ENCODE measurements at places on chromosomes 12 and 14.
A peak's percentile ranks its signal among the peaks of the same experiment; 100 is the strongest.

GRCh38 chr14:106813477-106813823, 1287.1 kb downstream of the TMEM121 start:
- DNase-seq = no peak

- DNase-seq = no peak
Observed at GRCh38 chr12:120117961-120118320, 1.4 kb upstream of the RAB35 start.

GRCh38 chr14:55314449-55314848, 43.2 kb downstream of the FBXO34 start:
- no peak for DNase-seq

DNA sequence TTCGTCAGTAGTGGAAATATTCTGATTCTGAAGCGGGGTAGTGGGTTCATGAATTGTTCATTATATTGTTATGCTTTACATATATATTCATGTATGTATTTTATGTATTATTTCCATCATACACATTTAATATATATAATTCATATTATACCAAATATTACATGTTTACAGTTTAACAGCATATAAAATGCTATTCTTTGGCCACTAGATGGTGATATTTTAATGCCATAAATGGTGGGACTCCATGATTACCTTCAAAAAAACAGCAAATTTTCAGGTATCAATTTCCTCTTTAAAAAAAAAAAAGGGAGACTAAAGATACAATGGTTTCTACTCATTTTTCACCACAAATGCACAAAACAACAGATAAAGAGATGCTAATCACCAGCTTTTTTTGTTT, 41.0 kb downstream of the BDKRB1 start:
- DNase-seq = no peak

- no peak for DNase-seq
Observed at GRCh38 chr14:76109087-76109880, 42.4 kb upstream of the GPATCH2L start.

DNA sequence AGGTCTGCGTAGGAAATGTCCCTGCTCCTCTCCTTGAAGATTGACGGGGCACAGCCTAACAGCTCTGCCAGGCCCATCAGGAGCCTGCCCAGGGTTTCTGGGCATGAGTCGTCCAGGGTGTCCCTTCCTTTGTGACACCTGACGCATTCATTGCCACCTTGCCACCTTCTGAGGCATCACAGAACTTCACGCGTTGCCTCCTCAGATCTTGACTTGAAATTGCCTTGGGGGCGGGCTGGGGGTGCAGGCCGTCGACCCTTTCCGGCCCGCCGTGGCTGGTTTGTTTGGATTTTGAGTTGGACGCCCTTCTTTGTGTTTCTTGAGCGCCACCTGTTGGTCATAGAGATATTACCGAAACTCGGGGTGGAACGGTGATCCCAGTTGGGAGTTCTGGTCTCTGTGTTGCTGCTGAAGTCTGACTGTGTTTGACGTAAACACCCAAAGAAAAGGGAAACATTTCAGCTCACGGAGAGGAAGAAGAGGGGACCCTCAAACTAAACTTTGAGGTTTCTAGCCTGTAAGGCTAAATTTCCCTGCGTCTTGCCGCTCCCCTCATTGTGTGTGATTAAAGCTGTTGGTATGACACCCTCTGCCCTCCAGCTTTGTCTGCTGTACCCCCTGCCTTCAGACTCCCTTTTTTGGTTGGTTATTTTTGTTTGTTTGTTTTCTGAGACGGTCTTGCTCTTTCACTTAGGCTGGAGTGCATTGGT, 44.6 kb downstream of the MLXIP start:
- DNase-seq = peak; percentile 34

DNA sequence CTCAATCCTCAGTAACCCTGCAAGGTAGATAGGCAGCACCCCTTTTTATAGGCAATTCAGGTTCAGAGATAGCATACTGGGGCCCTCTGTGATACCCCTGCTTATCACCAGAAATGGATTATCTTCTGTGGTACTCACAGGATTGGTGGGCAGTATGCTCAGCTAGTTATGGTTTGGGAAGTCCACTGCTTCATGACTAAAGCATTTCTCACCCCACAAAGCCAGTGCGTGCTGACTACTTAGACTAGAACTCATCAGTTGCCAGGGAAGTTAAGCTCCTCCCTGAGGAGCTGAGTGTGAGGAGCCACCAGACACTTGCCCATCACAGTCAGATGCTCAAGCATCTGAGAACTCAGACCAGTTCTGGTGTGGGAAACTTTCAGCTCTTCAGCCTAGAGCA, 76.3 kb downstream of the SCAF11 start:
- DNase-seq = no peak

DNA sequence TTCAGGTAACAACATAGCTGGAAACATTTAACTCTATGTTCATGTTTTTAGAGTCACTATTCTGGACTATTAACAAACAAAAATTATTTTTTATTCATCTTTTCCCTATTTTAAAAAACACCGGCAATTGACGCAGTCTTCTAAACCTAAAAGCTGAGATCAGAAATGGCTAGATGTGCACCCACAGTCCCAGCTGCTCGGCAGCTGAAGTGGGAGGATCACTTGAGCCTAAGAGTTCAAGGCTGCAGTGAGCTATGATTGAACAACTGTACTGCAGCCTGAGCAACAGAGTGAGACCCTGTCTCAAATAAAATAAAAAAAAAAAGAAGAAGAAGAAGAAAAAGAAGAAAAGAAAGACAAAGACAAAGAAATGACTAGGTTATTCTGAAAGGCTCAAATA, 64.5 kb downstream of the PAX9 start:
- no peak for DNase-seq

DNA sequence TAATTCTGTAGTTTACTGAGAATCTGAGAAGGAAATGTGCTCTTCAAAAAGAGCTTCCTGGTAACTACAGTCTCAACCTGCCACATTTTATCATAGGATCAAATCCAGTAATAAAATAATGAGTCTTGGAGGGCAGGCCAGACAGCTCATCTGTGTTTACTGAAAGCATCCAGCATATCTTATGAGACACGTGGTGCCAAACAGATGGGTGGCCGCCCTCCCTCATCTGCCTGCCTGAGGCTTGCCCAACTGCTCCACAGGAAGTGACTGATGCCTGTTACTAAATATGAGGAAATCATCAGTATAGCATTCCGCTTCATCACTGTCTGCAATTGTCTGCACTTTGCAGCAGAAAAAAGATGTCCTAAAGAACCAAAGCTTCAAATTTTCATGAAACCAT, 13.5 kb downstream of the DHRS7 start:
- peak; percentile 51 for DNase-seq

DNA sequence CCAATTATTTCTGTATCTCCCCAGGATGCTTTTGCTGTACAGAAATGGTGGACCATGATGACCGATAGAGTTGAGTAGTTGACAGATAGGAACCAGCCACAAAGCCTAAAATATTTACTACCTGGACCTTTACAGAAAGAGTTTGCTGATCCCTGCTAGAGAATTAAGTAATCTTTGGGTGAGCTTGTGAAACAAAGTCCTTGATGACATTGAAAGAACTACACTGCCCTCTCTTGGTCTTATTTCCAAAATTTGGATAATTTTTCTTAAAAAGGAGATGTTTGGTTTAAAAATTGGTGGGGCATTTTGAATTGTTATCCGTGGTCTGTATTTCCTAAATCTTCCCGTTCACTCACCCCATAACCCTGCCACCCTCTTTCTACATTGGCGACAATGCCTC, 13.7 kb upstream of the TCTN1 start:
- no peak for DNase-seq

- DNase-seq = peak; percentile 17
Observed at GRCh38 chr12:29317556-29318363, 63.2 kb downstream of the ERGIC2 start.

DNA sequence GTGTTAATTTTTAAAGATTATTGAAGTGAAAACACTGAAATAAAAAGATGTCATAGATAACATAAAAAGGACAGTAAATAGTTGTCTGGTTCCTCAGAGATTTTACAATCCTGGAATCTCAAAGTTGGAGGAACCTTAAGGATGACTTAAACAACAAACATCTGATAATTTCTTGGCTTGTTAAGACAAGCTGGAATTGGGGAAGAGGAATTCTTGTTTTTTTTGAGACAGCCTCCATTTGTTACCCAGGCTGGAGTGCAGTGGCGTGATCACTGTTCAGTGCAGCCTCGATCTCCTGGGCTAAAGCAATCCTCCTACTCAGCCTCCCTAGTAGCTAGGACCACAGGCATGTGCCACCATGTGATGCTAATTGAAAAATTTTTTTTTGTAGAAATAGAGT, 2.3 kb downstream of the ZNF410 start:
- DNase-seq = no peak

- DNase-seq = no peak
Observed at GRCh38 chr14:78130356-78130755, 39.8 kb upstream of the NRXN3 start.

- DNase-seq = no peak
Observed at GRCh38 chr12:121719926-121720414, 7.4 kb downstream of the TMEM120B start.
